ENCODE measurements at places on chromosomes 7 and 10. TPM values are rescaled to one million over a fixed set of nuclear protein-coding genes. Genes with fewer than 3 reads are reported as not detected.

SLC16A9 gene
- total RNA-seq, result not detected

DNA sequence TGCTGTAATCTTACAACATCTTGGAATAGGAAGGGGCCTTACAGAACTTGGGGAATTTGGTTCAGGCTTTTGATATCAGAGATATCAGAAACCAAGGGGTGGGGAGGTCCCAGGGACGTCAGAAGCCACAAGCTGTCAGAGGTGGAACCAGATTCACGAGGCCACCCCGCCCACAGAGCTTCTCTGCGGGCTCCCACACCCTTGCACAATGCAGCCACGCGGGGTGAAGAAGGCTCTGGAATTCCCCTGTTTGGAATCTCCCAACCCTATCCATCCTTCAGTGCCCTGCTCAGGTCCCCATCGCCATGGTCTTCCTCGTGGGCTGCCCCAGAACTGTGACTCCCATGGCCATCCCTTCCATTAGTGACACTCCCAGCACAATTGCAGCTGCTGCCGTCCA is 247.1 kb upstream of the SHH start:
- no peaks in the 10 kb centered on the region for H3K36me3 ChIP-seq
- no peak for DNase-seq
- no peak overlapping the region for H3K27ac ChIP-seq
- no peaks in the 10 kb centered on the region for H3K27me3 ChIP-seq
- H3K4me1 ChIP-seq, result no peaks in the 10 kb centered on the region

DNA sequence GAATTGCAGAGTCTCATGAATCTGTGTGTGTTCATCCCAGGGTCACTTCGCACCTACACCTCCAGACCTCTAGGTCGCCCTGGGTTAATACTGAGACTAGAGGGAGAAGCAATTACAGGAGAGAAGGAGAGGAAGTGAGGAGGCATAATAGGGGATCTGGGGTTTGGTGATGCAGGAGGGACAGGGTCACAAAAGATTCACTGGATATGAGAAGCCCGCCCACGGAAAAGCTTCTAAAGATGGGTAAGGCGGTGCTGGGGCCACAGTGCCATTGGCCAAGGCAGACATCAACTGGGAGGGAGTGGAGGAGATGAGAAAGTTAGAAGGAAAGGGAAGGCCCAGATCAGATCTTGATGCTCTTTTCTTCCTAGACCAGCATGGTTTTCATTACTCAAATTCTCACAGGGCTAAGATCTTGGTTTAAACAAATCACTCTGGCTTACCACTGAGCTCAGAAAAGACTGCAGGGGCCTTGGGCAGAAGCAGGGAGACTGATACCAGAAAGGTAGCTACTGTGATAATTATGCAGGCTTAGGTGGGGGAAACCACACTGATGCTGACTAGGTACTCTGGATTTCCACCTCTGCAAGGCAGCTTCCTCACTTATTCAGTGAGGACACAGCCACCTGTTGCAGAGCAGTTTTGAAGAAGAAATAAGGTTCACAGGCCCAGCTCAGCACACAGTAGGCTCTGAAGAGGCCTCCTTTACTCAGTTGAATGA is 17.4 kb upstream of the ZNF273 start:
- H3K4me3 ChIP-seq, result no peak overlapping the region
- H3K36me3 ChIP-seq, result no peaks in the 10 kb centered on the region
- no peak for DNase-seq
- H3K27me3 ChIP-seq, result no peaks in the 10 kb centered on the region

DNA sequence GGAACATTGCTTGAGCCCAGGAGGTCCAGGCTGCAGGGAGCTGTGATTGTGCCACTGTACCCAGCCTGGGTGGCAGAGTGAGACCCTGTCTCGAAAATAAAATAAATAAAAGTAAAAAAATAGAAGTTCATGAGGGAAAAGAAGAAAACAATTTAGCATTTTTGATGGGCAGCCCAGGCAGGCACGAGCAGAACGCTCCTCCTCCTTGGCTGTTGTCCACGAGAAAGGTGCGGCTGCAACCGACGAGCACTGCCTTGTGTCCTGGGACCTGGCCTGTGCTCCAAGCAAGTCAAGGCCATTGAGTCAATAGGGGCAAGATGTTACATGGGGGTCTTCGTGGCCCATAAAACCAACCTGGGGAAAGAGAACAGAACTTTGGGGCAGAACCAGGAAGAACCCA is 25.6 kb downstream of the EBF3 start:
- H3K27me3 ChIP-seq, result no peaks in the 10 kb centered on the region
- no peak overlapping the region for H3K27ac ChIP-seq
- no peak for DNase-seq
- H3K4me1 ChIP-seq, result no peaks in the 10 kb centered on the region
- H3K36me3 ChIP-seq, result no peaks in the 10 kb centered on the region
- no peak overlapping the region for H3K4me3 ChIP-seq

DNA sequence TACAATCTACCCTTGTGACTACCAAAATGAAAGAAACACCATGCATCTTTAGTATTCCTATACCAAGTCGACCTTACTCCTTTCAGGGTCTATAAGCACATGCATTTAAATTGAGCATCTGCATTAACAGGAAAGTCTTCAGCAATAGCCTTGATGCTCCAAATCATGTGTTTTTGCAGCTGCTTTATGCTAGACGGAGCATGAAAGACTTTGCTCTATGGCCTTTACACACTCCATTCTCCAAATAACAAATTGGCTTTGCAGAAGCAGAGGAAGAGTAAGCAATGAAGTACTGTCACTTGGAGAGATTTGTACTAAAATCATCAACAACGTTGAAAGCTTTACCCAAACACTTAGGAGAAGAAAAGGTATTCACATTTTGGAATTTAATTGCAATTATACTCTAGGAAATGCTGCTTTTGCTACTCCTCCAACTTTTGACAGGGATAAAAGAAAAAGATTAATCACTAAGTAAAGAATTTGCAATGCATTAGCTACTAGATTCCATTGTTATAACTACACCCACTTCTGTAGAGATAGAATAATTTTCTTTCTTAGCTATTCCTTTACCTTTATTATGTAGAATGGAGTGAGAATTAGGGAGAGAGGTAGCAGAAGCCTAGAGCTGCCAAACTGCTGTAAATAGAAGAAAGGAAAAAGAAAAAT is 131.8 kb downstream of the SEMA3E start:
- no peak overlapping the region for H3K27ac ChIP-seq
- no peaks in the 10 kb centered on the region for H3K4me1 ChIP-seq
- no peaks in the 10 kb centered on the region for H3K27me3 ChIP-seq
- H3K36me3 ChIP-seq, result no peaks in the 10 kb centered on the region
- H3K4me3 ChIP-seq, result no peak overlapping the region
